ENCODE measurements at places on chromosomes 6 and 20.

- DNase-seq: no peak
Observed at GRCh38 chr20:47125758-47126591, 230.5 kb downstream of the ZMYND8 start.

GRCh38 chr6:121351916-121352315 lies 17.6 kb upstream of the TBC1D32 start:
- no peak for DNase-seq

GRCh38 chr6:108117427-108118358 lies 43.2 kb upstream of the OSTM1 start:
- no peak for DNase-seq

DNA sequence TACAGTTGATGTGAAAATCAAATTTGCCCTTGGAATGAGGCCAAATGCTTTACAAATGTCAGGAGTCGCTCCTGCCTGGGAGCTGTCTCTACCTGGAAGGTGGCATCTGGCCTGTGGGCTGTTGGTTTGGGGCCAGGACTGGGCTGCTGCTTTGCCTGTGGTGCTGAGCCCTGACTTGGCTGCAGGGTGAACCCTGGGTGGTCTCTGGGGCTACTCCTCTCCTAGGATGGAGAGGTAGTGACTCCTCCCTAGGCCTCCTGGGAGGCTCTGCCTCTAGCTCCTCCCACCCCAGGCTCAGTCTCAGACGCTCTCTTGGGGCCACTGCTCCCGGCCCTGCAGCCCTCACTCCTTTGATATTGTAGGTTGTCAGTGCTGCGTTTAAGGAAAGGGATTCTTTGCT lies 47.5 kb downstream of the EFCAB8 start:
- no peak for DNase-seq

GRCh38 chr6:4404415-4404814 lies 269.0 kb upstream of the ECI2 start:
- no peak for DNase-seq

GRCh38 chr6:166465003-166465399 lies 82.3 kb upstream of the MPC1 start:
- DNase-seq: no peak
